NCI-H2171 treated with DMSO at 0.1 percent for 48 hours (cell line): ENCODE measurements at places on chromosomes 12 and 14.

DNA sequence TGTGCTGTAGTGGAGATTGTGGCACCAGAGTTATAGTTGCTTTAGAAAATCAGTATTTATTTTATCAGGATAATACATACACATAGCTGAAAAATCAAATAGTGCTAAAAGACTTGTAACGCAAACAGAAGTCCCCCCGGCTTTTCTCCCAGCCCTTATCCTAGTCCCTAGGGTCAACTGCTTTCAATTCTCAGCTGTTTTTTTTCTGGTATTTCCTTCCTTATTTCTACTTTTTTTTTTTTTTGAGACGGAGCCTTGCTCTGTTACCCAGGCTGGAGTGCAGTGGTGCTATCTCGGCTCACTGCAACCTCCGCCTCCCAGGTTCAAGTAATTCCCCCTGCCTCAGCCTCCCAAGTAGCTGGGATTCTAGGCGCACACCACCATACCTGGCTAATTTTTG, 8.4 kb upstream of the CTDSP2 start:
- no peak for DNase-seq

GRCh38 chr12:5520831-5521230, 88.9 kb downstream of the NTF3 start:
- DNase-seq, result no peak

DNA sequence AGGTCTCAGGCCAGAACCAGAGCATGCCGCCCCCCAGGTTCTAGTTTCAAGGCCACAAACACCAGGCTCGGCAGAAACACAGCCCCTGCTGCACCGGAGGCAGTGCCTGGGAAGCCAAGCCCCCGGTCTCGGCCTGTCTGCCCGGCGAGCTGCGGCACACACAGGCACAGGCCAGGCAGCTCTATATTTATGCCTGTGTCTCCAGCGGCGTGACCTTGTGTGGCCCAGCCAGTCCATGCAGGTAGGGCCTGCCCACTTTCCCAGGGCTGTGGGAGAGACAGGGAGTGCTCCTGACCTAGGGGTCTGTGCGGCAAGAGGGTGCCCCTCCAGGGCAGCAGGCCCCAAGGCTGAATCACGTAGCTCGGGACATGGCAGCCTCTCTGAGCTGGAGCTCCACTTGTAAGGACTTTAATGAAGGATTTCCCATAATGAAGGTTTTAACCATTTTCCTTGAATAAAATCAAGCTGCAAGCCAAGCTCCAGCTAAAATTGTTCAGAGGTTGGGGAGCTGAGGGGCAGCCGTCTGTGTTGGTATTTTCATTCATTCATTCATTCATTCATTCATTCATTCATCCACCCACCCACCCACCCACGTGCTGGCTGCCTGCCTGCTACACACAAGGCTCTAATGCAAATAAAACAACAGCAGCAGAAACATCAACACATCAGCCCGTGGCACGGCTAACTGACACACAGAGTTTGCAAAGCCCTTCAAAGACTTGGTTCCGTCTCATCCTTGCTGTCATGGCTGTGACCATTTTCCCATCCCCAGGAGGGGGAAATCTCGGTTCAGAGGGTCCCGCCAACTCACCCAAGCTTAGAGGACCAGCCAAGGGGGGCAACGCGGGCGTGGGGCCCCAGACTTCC, 92.0 kb downstream of the RFLNA start:
- DNase-seq, result no peak

DNA sequence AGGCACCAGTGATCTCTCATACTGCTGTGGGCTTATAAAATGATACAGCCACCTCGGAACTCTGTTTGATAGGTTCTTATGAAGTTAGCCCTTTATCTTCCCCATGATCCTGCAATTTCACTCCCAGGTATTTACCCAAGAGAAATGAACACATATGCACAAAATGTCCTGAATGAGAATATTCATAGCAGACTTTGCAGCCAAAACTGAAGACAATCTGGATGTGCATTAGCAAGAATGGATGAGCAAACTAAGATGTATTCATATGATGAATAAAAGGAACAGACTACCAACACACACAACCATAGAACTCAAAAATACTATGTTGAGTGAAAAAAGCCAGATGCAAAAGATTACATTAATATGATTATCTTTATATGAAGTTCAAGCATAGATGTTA, 66.7 kb downstream of the KCNA5 start:
- no peak for DNase-seq

DNA sequence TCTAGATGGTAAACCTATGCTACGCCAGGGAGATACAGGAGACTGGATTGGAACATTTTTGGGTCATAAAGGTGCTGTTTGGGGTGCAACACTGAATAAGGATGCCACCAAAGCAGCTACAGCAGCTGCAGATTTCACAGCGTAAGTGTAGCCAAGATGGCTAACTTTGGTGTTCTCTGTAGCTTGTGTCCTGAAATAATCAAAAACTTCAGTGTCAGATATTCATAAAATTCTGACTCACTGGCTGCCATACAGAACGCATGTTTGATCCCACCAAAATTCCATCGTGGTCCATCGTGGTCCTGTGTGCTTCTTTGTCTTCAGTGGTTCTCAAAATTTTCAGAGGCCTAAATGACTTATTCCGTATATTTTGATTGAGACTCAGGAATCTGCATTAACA, 1.3 kb downstream of the STRAP start:
- no peak for DNase-seq

DNA sequence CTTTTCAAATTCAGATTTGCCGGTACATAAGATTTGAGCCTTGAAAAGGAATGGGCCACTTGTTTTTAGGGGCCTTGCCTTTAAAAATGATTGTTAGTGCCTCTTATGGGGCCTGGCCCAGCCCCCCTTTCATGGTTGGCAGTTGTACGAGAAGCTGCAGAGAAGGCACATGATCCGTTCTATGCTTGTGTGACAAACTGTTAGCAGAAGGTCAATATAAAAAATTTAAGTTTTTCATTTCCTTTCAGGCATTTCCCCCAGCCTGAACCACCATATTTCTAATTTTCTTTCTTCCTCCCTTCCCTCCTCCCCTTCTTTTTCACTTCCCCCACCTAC, 119.1 kb downstream of the PLXNC1 start:
- DNase-seq, result no peak

- DNase-seq, result no peak
These were observed 233.5 kb upstream of the TMEM132C start for GRCh38 chr12:128033473-128033872.

- no peak for DNase-seq
These were observed 486.3 kb downstream of the LRIG3 start for GRCh38 chr12:58433959-58434358.

GRCh38 chr12:47947341-47947740, 16.1 kb upstream of the TMEM106C start:
- DNase-seq, result no peak

DNA sequence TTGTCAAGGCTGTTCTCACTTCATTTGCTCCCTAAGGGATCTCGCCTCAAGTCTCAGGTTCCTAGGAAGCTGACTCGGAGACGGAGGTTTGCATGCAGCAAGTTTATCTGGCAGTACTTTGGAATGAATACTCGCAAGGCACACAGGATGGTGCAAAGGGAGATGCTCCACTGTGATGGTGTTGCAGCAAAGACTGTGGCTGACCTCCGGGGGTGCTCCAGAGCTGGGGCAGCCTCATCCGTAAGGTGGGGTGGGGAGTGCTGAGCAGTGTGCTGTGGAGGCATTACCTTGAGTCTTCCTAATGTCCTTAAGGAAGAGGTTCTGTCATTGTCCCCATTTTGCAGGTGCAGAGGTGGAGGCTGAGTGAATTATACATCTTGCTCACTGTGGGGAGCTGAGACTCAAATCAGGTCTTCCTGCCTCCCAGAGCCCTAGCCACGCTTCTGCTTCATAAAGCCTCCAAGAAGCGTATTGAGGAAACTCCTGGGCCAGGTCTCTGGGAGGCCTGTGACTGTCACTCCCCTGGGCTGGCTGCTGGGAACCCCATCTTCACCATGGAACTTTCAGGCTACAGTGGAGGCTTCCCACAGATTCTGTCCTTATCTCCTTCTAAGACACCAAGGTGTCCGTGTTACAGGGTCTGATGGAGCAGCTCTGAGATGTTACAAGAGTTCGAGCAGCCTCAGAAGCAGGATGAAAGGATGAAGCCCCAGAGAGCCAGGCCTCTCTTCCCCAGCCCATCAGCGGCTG, 39.5 kb downstream of the GALNT16 start:
- peak; percentile 10 for DNase-seq

- no peak for DNase-seq
These were observed 27.5 kb downstream of the RIC8B start for GRCh38 chr12:106801830-106802533.

DNA sequence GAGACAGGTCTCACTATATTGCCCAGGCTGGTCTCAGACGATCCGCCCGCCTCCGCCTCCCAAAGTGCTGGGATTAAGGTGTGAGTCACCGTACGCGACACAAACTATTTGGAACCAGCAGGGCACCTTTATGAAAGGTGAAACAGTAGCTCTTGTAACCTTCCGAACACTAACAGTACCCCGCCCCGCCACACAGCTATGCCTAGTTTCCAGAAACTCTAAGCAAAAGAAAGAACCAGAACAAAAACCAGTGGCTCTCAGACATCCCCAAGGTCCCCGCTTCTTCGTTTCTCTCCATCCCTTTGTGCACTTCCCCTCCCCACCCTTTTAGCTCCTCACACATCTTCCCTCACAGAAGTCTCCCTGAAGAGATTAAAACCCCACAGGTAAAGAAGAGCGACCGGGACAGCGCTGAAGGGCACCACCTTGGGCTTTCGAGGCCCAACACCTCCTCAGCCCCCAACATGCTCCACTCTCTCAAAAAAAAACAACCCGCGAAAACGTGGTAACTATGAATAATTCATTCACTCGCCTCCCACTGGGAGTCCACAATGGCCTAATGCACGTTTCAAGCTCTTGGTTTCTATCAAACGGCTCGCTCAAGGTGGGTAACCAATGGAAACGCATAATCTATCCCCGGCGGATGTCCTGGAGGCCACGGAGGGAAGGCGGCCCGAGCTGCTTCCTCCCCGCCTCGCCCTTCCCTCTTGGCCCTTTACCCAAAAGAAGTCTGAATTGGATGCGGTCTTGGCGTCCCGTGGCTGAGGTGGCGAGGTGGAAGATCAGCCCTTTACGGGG, 877 bp downstream of the BAG5 start:
- DNase-seq, result no peak
